ENCODE measurements at places on chromosomes 7 and 10.
A peak's percentile ranks its signal among the peaks of the same experiment; 100 is the strongest.

- DNase-seq: no peak
Measured at GRCh38 chr10:1364151-1364910, 308.1 kb downstream of the WDR37 start.

GRCh38 chr7:130009848-130010688 is 41.1 kb downstream of the ZC3HC1 start:
- peak; percentile 69 for DNase-seq

- no peak for DNase-seq
Measured at GRCh38 chr7:86773309-86773708, 129.6 kb downstream of the GRM3 start.

- no peak for DNase-seq
Measured at GRCh38 chr7:99125505-99125865, 18.4 kb downstream of the SMURF1 start.

DNA sequence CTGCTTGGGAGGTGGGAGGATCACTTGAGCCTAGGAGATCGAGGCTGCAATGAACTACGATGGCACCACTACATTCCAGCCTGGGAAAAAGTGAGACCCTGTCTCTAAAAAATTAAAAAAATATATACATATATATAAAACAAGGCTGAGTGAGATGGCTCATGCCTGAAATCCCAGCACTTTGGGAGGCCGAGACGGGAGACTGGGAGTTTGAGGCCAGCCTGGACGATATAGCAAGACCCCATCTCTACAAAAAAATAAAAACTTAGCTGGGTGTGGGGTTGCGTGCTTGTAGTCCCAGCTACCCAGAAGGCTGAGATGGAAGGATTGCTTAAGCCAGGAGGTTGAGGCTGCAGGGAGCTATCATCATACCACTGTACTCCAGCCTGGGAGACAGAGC is 87.6 kb downstream of the CARD11 start:
- DNase-seq: no peak

GRCh38 chr10:6128591-6129251 is 39.9 kb downstream of the RBM17 start:
- DNase-seq: no peak

- DNase-seq: no peak
Measured at GRCh38 chr7:2826771-2827170, 17.3 kb downstream of the GNA12 start.

DNA sequence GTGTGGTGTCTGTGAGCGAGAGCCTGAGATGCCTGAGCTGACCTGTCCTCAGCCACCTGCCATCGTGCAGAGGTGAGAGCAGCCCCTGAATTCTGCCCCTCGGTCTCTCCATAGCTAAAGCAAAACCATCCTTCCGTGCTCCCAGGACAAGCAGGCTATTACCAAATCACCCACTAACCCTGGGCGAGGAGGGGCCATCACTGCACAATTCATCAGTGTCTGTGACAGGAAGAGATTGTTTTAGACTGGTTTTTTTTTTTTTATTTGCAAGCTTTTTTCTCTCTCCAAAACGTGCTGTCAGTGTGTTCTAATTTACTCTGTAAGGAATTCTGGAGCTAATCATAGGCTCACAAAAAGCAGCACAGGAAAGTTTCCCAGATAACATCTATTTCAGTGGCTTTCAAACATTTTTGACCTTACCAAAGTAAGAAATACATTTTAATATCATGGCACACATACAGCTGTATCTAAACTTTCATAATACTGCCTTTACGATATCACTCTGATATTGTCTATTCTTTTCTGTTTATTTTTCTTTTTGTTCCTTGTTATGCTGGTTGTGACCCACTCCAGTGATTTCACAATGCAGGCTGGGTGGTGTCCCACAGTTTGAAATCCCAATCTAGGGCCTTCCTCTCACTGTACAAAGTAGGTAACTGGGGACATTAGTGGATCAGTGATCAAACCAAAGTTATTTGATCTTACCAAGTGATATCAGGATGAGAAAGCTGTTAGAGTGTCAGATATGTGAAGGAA is 62.8 kb downstream of the EGFR start:
- no peak for DNase-seq

- no peak for DNase-seq
Measured at GRCh38 chr7:17044861-17045260, 163.1 kb upstream of the AGR3 start.

DNA sequence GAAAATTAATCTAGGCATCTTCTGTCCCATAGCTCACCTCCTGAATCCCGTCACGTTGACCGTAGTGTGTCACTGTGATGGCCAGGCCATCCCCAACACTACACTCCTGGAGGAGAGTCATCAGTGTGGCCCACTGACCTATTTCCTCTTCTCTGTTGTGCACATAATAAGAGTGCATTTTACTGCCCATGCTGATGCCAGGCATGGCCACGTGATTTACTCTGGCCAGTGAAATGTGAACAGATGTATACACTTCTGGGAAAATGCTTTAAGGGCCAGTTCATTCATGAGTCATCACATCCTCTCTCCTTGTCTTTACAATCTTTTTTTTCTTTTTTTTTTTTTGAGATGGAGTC is 101.9 kb upstream of the PIP4K2A start:
- no peak for DNase-seq

DNA sequence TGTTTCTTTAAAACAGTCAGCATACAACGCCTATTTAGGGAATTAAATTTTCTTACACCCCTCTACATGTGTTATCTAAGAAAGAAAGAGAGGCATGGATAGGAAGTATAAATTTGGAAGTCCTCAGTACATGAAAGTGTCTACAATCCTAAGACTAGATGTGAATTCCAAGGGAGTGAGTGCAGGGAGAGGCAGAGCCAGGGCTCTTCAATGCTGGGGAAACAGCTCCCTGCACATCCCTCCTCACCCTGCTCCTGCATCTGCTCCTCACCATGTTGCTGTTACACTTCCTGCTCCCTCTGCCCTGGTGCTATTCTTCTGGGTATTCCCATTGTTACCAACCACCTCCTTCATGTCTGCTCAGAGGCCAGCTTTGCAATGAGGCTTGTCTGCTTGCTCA is 229.1 kb upstream of the AKR1E2 start:
- no peak for DNase-seq

DNA sequence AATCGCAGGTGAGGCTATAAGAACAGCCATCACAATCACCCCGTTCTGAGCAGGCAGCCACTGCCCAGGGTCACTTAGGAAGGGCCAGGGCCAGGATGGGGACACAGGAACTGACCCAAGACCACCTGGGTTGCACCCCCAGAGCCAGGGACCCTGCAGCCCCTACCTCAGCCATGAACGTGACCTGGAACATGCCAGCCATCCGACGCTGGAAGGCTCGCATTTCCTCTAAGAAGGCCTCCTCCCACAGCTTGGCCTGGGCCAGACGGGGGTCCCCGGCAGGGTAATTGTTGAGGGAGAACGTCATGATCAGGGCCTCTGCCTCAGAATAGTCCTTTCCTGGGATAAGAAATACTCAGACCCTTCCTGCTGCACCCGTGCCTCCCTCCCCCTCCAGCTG is 5.0 kb downstream of the NPC1L1 start:
- no peak for DNase-seq

GRCh38 chr10:47340608-47341170 is 7.5 kb upstream of the RBP3 start:
- peak; percentile 91 for DNase-seq

Measured in activated CD8-positive, alpha-beta memory T cell treated with anti-CD3 and anti-CD28 coated beads, Interleukin-2, amount 50 U/mL, for 48 hours (primary cell).